MG63 (cell line): ENCODE measurements at places on chromosomes 1 and 21. TPM values are rescaled to one million over a fixed set of nuclear protein-coding genes. Genes with fewer than 3 reads are reported as not detected.

- no peak for DNase-seq
Measured at GRCh38 chr1:7659514-7659913, 111.6 kb upstream of the VAMP3 start.

DNA sequence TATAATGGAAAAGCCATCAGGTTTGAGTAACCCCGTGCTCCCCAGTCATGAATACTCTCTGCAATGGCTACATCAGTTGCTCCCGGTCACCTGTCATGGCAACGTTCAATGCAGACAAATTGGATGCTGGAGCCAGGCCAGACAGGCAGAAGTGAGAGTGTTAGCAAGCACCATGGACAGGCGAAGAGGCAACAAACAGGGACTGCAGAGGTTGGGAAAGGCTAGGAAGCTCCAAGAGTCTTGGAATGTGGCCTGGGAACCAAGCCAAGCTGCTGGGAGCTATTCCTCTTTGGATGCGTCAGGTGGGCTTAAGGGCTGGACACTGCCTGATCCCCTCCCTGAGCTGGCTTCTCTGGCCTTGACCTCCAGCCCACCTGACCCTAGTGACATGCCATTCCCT, 102.9 kb downstream of the ACTL8 start:
- no peak for DNase-seq

GRCh38 chr1:10825592-10825991, 29.1 kb upstream of the CASZ1 start:
- no peak for DNase-seq

DNA sequence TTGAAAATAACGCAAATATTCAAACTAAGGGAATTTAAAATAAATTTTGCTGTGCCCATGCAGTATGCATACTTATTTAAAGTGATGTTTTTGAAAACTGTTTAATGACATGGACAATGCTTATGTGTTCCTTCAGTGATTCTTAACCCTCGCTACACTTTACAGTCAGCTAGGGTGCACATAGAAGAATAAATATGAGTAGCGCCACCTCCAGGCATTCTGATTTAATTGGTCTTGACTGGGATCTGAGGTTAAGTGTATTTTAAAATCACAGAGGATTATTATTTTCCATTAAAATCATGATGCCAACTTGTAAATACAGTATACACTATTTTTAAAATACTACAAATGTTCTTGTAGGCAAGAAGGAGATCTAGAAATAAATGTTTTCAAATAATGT, 373.5 kb upstream of the ADGRL4 start:
- DNase-seq = no peak

GRCh38 chr1:22872981-22873664, 99.5 kb downstream of the LACTBL1 start:
- no peak for DNase-seq

DNA sequence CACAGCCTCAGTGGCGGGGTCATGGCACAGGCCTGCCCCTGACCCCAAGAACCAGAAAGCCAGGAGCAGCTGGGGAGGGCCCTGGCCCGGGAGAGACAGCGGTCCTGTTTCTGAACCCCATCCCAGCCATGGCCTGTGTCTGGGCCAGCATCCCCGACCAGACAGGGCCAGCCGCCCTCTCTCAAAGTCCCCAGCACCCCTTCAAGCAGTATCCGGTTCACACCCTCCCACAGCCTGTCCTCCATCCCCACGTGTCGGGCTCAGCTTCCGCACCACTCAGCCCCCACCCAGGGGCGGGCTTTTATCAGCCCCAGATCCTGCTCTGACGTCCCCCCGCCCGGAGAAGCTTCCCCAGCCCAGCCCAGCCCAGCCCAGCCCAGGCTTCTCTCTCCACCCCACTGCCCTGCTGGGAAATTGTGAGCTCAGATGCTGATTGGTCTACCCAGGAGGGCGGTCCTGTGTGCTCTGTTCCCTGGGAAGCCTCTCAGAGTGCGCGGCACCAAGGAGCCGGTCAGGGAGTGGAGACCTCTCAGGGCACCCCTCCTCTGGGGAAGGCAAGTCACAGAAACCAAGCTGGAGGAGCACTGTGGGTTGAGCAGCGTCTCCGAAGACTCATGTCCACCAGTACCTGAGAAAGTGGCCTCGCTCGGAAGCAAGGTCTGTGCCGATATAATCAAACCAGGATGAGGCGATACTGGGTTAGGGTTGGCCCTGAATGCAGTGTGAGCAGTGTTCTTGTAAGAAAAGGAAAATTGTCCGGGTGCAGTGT, 4.7 kb upstream of the FAAP20 start:
- DNase-seq = peak; percentile 95

- peak; percentile 3 for DNase-seq
Measured at GRCh38 chr1:62144238-62144831, 50.3 kb upstream of the L1TD1 start.

- DNase-seq = no peak
Measured at GRCh38 chr21:23471877-23472276, 2135.4 kb downstream of the MRPL39 start.

- no peak for DNase-seq
Measured at GRCh38 chr1:12130466-12131130, 36.2 kb upstream of the TNFRSF1B start.

DNA sequence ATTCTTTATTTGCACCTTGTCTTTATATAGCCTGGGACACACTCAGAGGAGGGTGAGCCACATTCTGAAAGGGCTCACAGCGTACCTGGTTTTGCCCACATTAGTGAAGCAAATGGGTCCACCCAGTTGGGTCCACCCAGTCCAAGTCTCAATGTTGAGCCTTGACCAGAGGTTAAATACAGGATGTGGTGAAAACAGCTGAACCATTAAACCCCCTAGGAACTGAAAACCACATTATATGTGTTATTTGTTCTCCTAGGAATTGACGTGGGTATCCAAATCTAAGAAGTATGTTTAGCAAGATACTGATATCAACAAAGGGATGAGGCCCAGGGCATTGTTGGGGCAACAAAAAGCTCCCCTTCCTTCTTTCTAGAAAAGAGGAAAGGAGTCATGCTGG, 83.8 kb downstream of the SETD4 start:
- no peak for DNase-seq

DNA sequence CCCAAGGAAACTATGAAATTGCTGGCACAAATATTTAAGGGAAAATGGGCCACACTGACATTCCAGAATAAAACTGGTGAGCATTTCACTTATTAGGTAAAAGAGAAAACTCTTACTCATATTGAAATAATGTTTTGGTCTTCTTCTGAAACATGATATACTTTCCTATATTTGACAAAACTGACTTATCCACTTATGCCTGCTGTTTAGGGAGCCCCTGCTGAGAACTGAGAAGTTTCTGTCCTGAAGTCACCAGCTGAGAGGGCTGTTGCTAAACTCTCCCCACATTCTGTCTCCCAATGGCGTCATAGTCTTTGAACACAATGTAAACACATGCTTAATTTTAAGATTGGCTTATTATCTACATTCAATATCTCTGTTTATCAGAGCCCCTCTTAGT, 46.8 kb upstream of the ZC3H11B start:
- DNase-seq = peak; percentile 83

GRCh38 chr1:240802271-240802670, 190.3 kb upstream of the GREM2 start:
- DNase-seq = no peak

DNA sequence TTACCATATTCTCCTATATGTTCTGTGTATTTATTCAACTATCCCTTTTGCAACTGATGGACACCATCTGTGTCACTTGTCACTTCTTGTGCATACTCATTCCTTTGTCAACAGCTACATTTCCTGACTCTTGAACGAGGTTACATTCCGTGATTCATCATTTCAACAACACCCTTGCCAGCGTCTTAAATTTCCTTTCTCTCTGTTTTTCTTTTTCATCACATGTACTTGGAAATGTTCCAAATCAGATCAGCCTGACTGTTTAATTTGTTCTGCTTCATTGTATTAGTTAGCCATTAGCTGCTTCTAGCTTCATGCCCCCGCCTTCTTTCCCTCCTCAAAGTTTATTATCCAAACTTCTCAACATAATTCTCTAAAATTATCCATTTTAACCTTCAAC, 173.0 kb downstream of the ADGRL4 start:
- DNase-seq = peak; percentile 1

DNA sequence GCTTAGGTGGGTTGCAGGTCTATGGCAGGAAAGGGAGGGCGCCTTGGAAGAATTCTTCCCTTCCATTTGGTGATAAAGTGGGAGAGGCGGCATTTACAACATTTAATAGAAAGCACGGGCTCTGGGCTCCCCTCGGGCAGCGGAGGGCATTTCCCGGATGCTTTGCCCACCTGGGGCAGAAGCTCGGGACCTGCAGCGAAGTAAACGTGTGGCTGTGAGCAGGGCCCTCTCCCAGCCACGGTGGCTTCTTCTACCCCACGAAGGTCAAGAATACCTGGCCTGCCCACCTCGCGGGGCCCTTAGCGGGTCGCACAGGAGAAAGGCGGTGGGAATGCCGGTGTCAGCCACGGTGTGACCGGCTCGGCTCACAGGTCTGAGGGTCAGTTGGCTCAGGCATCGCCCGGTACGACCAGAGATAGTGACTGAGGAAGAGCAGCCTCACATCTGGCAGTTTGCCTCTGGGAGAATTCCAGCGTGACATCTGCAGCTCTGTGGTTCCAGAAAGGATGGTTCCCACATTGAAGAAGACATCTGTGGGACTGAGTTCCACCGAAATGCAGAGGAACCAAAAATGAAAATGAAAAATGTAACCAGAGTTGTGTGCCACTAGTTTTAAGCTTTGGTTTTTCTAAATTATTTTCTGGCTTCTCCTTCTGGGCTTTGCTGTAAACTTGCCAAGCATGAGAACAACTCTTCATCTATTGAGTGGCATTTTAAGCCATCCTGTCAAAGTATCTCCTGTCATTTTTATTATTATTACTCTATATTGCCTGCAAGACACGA, 720 bp upstream of the F3 start:
- peak; percentile 11 for DNase-seq

- no peak for DNase-seq
Measured at GRCh38 chr1:172500207-172500606, 32.7 kb upstream of the SUCO start.

GRCh38 chr1:12539320-12539704, 78.7 kb downstream of the DHRS3 start:
- no peak for DNase-seq

DNA sequence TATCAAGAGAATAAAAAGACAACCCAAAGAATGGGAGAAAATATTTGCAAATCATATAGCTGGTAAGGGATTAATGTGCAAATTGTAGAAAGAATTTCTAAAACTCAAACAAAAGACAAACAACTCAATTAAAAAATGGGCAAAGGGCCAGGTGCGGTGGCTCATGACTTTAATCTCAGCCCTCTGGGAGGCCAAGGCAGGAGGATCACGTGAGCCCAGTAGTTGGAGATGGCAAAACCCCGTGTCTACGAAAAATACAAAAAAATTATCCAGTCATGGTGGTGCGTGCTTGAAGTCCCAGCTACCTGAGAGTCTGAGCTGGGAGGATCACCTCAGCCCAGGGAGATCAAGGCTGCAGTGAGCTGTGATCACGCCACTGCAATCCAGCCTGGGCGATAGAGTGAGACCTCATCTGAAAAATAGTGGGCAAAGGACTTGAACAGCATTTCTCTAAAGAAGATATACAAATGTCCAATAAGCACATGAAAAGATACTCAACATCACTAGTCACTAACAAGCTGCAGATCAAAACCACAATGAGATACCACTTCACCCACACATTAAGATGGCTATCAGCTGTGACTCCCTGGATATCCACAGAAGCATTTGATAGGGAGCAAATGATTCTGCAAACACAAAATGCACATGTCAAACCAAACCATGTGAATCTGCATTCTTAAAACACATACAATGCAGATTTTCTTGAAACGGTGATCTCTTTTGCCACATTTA, 20.9 kb downstream of the SLC30A1 start:
- no peak for DNase-seq

- DNase-seq = no peak
Measured at GRCh38 chr1:74971982-74972381, 162.2 kb upstream of the LHX8 start.

DNA sequence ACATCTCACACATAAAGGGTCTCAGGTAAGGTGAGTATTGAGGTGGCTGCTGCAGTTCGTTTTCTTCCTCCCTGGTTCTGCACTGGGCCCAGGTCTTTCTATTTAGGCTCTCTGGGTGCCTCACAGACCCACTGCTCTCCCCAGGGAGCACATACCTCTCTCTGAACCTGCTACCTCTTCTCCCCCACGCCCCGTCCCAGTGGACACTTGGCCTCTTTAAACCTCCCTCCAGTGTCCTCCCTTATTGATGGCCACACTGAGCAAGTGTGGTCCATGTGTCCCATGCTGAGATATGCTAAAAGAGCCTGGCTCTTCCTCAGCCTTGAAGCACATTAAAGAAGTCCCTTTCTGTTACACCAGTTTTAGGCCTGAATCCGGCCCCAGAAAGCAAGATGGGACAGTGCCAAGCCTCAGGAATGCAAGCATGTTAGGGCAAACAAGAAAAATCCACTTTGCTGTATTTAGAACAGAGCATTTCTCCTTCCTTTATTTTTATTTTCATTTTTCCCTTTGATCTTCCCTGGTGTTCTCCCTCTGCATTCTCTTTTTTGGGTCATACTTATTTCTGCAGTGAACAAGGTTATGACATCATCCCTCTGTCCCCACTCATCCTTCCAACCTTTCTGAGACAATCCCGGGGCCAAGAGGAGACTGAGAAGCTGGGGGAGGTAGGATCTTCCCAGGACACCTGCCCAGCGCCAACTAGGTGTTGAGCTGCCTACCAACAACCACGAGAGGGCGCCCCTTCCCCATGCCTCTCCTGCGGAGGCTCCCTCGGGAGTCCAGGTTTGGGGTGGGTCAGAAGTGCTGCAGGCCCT, 5.0 kb upstream of the CHI3L2 start:
- peak; percentile 78 for DNase-seq

DNA sequence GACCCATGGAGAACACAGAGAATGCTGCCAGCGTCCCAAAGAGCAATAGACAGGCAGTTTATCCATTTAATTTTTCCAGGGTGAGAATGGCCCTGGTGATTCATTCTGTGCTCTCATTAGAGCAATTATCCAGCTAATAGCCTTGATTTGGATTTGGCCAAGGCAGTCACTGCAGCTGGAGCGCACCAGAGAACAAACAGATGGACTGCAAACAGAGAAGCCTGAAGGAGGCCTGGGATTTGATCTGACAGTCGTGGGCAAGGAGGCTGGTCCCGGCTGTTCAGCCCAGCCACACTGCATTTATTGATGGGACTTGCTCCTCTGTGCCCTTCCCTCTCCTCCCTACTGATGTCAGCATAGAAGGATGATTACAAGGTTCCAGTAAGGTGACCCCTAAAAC, 353.9 kb upstream of the C1orf174 start:
- DNase-seq = no peak

- no peak for DNase-seq
Measured at GRCh38 chr1:214215583-214215982, 65.4 kb upstream of the SMYD2 start.

GRCh38 chr1:201630582-201630981, 91.7 kb downstream of the NAV1 start:
- no peak for DNase-seq

GRCh38 chr1:68384321-68384813, 65.4 kb downstream of the RPE65 start:
- DNase-seq = peak; percentile 80

- DNase-seq = peak; percentile 43
Measured at GRCh38 chr21:37368541-37369279, 2.1 kb downstream of the DYRK1A start.

BTG2 gene
- total RNA-seq = 0.10 and 2.0 TPM in 2 replicates

CAMTA1 gene
- 103 and 212 TPM in 2 replicates for total RNA-seq

SH2D2A gene
- total RNA-seq = not detected in 2 replicates

IL22RA1 gene
- total RNA-seq = 0.86 TPM in 1 of 2 replicates, not detected in the other

CFHR1 gene
- not detected in 2 replicates for total RNA-seq

C8B gene
- total RNA-seq = not detected in 2 replicates

TSTD1 gene
- total RNA-seq = not detected in 2 replicates

GNG12 gene
- 224 and 362 TPM in 2 replicates for total RNA-seq

BLZF1 gene
- total RNA-seq = 33.2 and 36.4 TPM in 2 replicates

LCE1F gene
- total RNA-seq = not detected in 2 replicates

ST7L gene
- total RNA-seq = 13.8 and 16.7 TPM in 2 replicates

KIRREL1 gene
- total RNA-seq = 25.3 and 26.3 TPM in 2 replicates

KRTAP12-4 gene
- not detected in 2 replicates for total RNA-seq
